ENCODE measurements at places on chromosomes 1 and 21.
A peak's percentile ranks its signal among the peaks of the same experiment; 100 is the strongest.

GRCh38 chr1:31476891-31477846, 64.2 kb downstream of the SERINC2 start:
- no peak for DNase-seq

GRCh38 chr1:103025858-103026409, 82.4 kb downstream of the COL11A1 start:
- no peak for DNase-seq

- no peak for DNase-seq
Measured at GRCh38 chr1:183002797-183003196, 20.4 kb upstream of the LAMC1 start.

GRCh38 chr21:25501996-25502665, 105.2 kb downstream of the MRPL39 start:
- peak; percentile 68 for DNase-seq

DNA sequence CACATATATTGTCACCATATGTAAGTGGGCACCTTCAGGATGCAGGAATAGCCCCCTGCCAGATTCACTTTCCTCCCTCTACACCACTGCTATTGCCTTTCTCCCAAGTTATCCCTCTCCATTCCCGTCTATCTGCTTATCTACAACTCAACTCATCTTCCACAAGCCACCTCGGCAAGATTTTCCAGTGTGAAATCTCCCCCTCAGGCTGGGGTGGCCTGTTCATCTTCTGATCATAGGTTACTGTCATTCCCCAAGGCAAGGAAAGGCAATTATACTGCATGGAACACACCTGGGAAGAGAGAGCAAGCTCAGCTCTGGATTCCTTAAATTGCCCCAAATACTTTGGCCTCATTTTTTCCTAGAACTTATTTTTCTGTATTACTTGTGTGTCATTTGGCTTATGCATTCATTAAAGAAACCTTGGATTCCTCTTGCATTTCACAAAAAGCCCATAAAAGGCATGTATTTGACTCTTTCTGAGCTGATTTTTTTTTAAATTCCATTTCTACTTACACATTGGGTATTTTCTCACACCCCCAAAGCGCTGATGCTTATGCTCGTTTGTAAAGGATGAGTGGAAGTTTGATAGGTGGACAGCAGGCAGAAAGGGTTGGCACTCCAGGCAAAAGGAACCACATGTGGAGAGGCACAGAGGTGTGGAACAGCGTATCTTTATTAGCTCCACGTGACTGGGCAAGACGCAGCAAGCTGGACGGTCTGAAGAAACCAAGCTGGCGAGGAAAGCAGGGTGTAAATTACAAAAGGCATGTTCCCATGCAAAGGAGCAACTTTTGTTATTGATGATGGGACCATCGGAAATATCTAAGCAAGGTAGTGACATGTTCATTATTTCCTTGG, 169.7 kb upstream of the RAB4A start:
- no peak for DNase-seq

GRCh38 chr1:12121212-12122003, 45.4 kb upstream of the TNFRSF1B start:
- no peak for DNase-seq

DNA sequence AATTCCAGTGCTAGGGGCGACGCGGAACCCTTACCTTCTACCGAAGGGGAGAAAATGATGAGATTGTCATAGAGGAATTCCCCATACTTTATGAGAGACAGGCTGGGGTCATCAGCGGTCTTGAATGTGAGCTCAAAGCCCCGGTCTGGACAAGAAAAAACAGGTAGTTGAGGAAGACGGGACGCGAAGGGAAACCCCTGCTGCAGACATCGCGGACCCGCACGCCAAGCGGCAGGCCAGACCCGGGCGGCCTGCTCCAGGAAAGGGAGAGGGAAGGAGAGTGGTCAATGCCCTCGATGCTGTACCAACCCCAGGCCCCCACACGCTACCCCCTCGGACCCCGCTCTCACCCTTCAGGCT, 342 bp downstream of the DDOST start:
- no peak for DNase-seq

GRCh38 chr1:87058343-87058649, 143.9 kb downstream of the HS2ST1 start:
- no peak for DNase-seq

- no peak for DNase-seq
Measured at GRCh38 chr1:204438628-204439027, 27.0 kb upstream of the PPP1R15B start.

GRCh38 chr1:29953961-29954360, 717.6 kb downstream of the PTPRU start:
- no peak for DNase-seq

GRCh38 chr1:158039380-158039779, 45.9 kb downstream of the KIRREL1 start:
- DNase-seq: no peak

GRCh38 chr1:16438516-16438915, 1.3 kb upstream of the SPATA21 start:
- no peak for DNase-seq

DNA sequence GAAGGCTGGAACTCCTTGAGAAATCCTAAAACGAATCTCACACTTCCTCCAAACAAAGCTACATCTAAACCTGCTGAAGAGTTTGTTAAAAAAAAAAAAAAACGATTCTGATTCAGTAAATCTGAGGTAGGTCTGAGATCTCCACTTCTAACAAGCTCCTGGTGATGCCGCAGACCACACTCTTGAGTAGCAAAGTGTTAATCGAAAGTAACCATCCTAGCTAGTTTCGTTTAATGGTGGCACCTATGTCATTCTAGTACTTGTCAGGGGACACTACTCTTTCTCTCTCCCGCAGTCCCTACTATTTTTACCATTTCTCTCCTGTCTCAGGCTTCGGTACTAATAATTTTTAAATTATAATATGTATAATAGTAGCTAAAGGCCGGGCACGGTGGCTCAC, 2.1 kb downstream of the CLCC1 start:
- no peak for DNase-seq

GRCh38 chr1:152907686-152908601, at the start of gene IVL:
IVL (plus strand) TSS chr1:152908546; CDS start chr1:152909798, 1,252 bp downstream.
- no peak for DNase-seq

DNA sequence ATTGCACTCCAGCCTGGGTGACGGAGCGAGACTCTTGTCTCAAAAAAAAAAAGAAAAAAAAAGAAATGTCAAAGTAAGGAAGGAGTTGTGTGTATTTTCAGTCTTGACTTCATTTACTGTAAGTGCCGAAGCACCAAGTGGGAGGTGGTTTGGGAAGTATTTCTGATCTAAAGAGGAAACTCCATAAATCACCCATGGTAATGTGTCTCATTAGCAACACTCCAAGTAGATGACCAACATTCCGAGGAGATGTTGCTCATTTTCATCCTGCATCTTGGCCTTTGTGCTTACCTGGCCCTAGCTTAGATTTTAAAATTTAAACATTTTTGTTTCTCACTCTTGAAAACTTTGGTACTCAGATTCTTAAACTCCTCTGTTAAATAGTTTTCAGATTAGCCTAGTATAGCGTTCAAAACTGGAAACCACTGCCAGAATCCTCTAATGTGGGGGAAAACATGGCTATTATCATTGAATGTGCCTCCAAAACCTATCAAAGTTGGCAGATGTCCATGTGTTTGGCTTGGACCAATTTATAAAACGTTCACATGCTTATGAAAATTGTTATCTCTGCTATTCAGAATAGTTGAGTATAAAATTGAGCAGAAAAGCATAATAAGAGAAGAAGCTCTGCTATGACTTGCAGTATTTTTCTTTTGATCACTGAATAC, 110.4 kb downstream of the NFIA start:
- DNase-seq: no peak

DNA sequence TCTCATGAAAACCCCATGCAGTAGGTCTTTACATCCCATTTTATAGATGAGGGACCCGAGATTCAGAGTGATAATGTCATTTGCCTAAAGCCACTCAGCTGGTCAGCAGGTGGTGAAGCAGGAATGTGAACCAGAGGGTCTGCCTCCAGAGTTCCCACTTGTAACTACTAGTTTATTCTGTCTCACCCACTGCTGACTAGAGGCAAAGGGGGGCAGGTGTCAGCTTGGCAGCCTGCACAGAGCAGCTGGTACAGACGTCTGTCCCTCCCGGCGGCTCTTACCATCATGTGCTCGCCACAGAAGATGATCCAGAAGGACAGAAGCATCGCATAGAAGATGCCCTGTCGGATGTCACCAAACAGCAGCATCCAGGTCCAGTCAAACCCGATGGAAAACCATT, 82.4 kb downstream of the WLS start:
- DNase-seq: no peak

GRCh38 chr1:154490317-154490716, 11.7 kb upstream of the TDRD10 start:
- DNase-seq: no peak

- no peak for DNase-seq
Measured at GRCh38 chr1:64163431-64163830, 40.0 kb upstream of the UBE2U start.

GRCh38 chr1:34726861-34727260, 28.0 kb upstream of the GJB5 start:
- DNase-seq: no peak

- no peak for DNase-seq
Measured at GRCh38 chr1:88943241-88943640, 49.2 kb downstream of the KYAT3 start.

DNA sequence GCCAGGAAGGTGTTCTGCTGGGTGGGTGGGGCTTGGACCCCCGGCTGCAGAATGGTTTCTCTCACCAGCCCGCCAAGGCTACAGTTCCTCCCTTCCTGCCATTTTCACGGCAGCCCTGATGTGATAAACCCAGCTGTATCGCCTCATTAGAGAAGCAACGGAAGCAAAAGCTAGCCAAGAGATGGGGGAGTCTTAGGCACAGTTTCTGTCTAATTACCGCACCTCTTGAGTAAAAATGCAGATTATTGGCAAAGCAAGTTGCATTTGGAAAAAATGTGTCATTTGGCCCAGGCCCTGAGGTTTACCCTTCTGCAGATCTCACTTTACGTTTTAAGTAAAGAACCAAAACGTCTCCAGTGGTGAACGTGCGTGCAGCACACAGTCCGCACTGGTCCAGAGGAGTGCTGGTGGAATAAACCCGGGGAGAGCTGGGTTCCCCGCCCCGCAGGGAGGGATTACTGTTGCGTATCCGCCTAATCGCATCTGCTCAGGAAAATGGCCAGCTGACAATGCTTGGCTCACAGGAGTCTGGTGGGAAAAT, 109.9 kb downstream of the GALNT2 start:
- no peak for DNase-seq

GRCh38 chr1:33276573-33277298, 20.4 kb downstream of the ZNF362 start:
- no peak for DNase-seq

DNA sequence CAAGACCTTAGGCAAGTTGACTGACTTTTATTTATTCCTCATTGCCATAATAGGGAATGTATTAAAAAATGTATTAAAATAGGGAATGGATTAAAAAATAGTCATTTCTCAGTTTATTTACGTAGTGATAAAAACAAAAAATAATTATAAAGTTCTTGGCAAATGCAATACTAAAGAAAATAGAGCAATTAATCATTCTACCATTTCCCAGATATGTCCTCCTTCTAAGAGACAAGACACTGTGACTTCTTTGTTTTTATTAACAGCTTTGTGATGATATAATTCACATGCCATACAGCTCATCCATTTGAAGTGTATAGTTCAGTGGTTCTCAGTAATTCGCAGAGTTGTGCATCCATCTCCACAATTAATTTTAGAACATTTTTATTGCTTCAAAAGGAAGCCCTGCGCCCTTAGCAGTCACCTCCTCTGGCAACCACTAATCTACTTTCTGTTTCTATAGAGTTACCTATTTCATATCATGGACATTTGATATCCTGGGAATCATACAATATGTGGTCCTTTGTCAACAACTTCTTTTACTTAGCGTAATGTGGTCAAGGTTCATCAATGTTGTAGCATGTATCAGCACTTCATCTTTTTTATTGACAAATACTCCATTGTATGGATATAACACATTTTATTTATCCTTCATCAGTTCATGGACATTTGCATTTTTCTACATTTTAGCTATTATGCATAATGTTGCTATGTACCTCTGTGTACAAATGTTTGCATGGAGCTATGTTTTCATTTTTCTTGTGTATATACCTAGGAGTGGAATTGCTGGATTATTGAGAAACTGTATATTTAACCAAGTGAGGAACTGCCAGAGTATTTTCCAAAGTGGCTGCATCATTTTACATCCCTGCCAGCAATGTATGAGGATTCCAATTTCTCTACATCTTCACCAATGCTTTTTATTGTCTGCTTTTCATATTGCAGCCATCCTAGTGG, 5.6 kb downstream of the TBX19 start:
- DNase-seq: no peak

GRCh38 chr1:3308053-3308452, 146.4 kb upstream of the ARHGEF16 start:
- no peak for DNase-seq

GRCh38 chr21:38878379-38879179, 72.8 kb downstream of the ETS2 start:
- no peak for DNase-seq

- no peak for DNase-seq
Measured at GRCh38 chr1:183291802-183292514, 105.9 kb downstream of the LAMC2 start.

GRCh38 chr1:39170731-39171667, 33.5 kb upstream of the MACF1 start:
- no peak for DNase-seq

DNA sequence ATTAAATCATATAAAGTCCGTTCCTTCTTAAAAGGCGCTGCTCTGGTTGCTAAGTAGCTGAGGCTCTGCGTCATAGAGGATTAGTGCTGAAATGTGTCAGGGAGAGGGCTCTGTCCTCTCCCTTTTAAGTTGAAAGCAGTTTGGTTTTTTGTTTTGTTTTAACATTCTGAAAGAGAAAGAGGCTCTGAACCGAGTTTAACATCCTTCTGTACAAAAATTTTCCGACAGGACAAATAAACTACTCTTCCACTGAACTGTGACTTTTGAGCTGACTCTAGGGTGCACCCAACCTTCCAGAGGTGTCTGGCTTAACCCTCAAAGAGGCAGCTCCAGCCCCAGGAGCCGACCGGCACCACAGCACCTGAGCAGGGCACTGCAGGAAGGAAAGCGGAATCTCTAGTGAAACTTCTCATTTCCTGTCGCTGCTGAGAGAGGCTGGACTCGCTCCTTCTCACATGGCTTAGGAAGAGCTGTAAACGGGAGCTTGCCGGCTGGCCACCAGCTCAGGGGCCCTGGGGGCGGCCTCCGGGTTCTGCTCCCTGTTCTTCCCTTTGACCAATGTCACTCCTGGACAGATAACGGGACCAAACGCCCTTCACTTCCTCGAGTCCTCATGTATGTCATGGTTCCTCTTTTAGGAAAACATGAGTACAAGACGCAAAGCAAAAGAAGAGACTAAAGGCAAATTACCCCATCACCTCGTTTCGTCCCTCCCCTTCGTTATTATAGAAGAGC, 1.2 kb downstream of the VAV3 start:
- peak; percentile 35 for DNase-seq

GRCh38 chr1:112826217-112826944, 111.2 kb upstream of the PPM1J start:
- DNase-seq: no peak

- DNase-seq: no peak
Measured at GRCh38 chr1:112237983-112238545, 157.9 kb upstream of the CTTNBP2NL start.

Data from activated T-cell treated with anti-CD3 and anti-CD28 coated beads for 24 hours (primary cell).